ENCODE measurements at places on chromosomes 7 and 10.

DNA sequence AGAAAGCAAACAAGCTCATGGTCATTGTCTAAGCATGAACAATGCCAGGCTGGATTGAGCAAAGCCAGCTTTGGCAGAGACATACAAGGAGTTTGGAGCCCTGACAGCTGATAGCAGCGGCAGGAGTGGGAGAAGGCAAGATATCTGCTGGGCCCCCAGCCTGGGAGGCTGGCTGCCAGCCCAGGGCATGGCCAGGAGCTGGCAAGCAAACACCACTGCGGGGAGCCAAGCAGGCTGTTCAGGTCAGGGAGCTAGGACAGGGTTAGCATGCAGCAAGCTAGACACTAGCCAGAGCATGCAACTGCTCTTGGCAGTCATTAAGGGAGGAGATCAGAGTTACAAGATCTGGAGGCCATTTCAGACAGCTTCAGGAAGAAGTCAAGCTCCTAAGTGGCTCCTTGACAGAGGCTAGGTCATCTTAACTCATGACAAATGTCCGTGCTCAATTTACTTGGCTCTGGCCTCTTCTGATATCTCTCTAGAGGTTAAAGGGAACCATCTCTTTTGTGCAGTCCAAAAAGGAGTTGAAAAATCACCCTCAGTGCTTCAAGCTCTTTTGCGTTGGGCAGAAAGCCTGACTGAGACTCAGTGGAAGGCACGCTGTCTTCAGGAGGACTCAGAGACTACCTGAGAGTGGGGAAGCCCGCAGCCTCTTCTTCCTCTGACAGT, 436.8 kb upstream of the C7orf33 start:
- DNase-seq = no peak

- DNase-seq = no peak
Measured at GRCh38 chr7:87479951-87480350, 4.5 kb upstream of the ABCB4 start.

- DNase-seq = no peak
Measured at GRCh38 chr10:118792526-118792925, 37.8 kb upstream of the CACUL1 start.

DNA sequence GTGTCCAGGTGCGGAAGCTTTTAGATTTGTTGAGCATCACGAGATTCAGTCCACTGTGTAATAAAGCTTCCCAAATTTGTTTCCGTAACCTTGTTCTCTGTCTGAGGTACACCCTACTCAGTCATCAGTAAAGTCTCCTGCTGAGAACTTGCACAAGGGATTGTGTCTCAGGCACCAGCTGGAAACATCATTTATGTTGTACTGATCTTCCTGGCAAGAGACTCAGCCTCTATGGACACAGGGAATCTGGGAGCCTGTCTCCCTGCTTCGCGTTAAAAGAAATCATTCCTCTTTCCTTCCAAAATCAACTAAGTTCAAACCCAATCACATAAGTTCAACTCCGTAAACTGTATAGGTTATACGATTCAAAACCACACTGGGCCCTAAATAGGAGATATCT, 336.8 kb downstream of the GPR37 start:
- DNase-seq = no peak

DNA sequence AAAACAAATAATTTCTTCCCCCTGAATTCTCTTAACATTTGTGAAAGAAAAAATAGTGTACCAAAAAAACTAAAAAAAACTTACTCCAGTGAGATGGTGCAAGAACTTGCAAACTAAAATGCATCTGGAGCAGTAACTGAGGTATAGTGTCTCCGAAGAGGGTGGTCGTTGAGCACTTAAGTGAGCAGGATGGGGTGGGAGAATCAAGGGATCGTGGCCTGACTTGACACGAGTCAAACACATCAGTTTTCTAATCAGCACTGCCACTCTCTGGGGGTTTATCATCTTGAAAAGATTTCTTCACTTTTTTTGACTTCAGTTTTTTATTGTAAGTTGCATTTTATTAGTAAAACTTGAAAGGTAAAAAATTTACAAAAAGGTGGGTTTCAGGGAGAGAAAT, 2.5 kb downstream of the ZNF273 start:
- no peak for DNase-seq

DNA sequence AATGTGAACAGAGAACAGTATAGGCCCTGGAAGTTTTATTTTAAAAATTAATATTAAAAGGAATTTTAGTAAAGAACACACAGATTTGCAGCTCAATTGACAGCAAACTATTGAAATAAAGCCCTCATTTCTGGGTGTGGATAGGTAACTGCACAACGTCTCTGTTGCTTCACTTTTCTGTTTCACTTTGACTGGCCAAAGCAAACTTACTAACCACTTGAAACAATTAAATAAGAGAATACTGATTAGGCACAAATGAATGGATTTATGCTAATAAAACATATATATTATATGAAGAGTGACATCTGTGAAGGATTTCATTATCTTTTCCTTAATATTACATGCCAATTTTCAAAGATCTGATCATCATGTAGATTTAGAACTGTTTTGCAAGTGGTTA, 11.9 kb downstream of the ZNF804B start:
- DNase-seq = no peak

- DNase-seq = no peak
Measured at GRCh38 chr7:12239806-12240205, 28.7 kb downstream of the TMEM106B start.

- no peak for DNase-seq
Measured at GRCh38 chr10:123009105-123009820, 457 bp downstream of the ACADSB start.

GRCh38 chr10:84416245-84416555, 87.8 kb downstream of the CCSER2 start:
- DNase-seq = no peak

Measured in stimulated activated CD8-positive, alpha-beta memory T cell treated with anti-CD3 and anti-CD28 coated beads, Interleukin-2, amount 100 ng/mL, for 1 hour (primary cell).